Natural killer cell treated with Interleukin-12 subunit alpha and Interleukin-12 subunit beta and Interleukin-15 and Interleukin-18, amount 100 ng/mL, for 72 hours (primary cell): ENCODE measurements at places on chromosomes 1 and 21.

GRCh38 chr1:96234299-96234698, 487.3 kb upstream of the PTBP2 start:
- no peaks in the 10 kb centered on the region for H3K36me3 ChIP-seq
- H3K27ac ChIP-seq = no peak overlapping the region
- H3K4me3 ChIP-seq = no peak overlapping the region
- H3K4me1 ChIP-seq = no peaks in the 10 kb centered on the region
- DNase-seq = no peak
- H3K27me3 ChIP-seq = no peaks in the 10 kb centered on the region

- H3K27ac ChIP-seq = no peak overlapping the region
- H3K4me3 ChIP-seq = no peak overlapping the region
- no peaks in the 10 kb centered on the region for H3K4me1 ChIP-seq
- DNase-seq = no peak
- no peaks in the 10 kb centered on the region for H3K36me3 ChIP-seq
These were observed 74.6 kb downstream of the CAMK2N1 start for GRCh38 chr1:20411196-20411980.

DNA sequence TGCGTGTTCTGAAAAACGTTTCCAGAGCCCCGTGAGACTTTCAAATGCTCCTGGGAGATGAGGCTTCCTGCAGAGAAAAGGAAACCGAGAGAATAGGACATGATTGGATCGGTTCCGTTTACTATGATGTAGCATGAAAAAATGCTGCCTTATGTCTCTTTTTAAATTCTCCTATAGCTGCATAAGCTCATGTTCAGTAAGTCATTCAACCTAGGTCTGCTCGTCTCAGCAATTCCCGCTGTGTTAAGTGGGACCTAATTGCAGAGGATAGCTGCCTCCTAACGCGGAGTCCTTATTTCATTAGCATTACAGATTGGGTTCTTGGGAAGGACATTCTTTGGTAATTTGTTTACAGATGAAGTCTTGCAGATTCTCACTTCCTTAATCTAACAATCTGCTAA, 165.3 kb downstream of the GALNT2 start:
- H3K4me1 ChIP-seq = peaks cover 11% of the 10 kb centered on the region
- no peak overlapping the region for H3K27ac ChIP-seq
- no peaks in the 10 kb centered on the region for H3K36me3 ChIP-seq
- no peak overlapping the region for H3K4me3 ChIP-seq
- DNase-seq = no peak
- H3K27me3 ChIP-seq = no peaks in the 10 kb centered on the region

DNA sequence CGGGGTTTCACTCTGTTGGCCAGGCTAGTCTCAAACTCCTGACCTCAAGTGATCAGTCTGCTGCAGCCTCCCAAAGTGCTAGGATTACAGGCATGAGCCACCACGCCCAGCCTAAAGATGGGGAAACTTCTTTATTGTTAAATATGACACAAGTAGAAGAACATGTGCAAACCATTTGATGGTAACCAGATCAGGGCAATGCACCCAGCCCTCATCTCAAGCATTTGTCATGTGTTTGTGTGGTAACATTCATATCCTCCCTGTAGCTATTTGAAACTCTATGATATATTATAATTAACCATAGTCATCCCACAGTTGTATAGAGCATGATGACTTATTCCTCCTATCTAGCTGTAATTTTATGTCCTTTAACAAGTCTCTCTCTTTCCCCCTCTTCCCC, 119.5 kb upstream of the TMPRSS2 start:
- H3K27ac ChIP-seq = no peak overlapping the region
- H3K4me1 ChIP-seq = no peaks in the 10 kb centered on the region
- no peaks in the 10 kb centered on the region for H3K36me3 ChIP-seq
- H3K27me3 ChIP-seq = peaks cover 11% of the 10 kb centered on the region
- no peak for DNase-seq
- H3K4me3 ChIP-seq = no peak overlapping the region

- peak; percentile 32 for DNase-seq
- H3K4me1 ChIP-seq = peaks cover 6% of the 10 kb centered on the region
- H3K4me3 ChIP-seq = no peak overlapping the region
These were observed 84.2 kb downstream of the OBSCN start for GRCh38 chr1:228291906-228292608.
